H54 (cell line): ENCODE measurements at places on chromosomes 3 and 15.

- DNase-seq = no peak
These were observed 4.5 kb upstream of the MNS1 start for GRCh38 chr15:56469483-56469882.

DNA sequence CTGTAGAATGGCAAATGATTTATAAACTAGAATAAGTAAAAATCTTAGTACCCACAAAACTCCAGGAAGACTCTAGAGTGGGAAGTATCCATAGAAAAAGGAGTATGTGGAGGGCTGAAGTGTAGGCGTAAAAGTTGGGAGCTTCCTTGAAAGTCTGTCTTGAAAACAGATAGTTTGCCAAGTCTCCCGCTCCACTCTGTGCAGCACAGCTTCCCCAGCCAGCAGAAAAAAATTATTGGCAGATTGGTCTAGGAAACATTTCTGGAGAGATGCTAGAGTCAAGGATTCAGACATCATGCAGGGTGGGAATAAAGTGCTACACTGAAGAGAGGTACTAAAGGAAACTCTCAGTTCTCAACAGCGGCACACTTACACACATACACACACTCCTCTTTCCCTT, 53.4 kb upstream of the CD200R1L start:
- DNase-seq = no peak

DNA sequence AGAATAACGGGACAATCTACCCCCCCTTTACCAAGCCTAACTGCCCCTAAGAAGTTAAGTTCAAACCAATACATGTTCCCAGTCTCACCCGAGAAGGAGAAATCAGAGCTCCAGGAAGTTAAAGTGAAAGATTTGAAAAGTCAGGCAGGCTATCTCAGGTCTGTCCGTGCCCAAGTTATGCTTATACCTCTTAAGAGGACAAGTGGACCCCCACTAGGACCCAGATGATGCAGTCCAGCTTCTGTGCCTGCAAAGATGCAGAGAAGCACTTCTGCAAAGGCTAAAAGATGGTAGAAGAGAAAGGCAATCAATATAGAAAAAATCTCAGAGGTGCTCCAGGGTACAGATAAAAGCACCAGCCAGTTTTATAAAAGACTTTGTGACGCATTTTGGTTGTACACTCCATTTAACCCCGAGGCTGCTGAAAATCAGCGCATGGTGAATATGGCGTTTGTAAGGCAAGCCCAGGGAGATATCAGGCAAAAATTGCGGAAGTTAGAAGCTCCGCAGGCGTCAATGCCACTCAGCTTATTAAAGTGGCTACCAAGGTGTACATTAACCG, 9.8 kb upstream of the SLC9C1 start:
- no peak for DNase-seq

DNA sequence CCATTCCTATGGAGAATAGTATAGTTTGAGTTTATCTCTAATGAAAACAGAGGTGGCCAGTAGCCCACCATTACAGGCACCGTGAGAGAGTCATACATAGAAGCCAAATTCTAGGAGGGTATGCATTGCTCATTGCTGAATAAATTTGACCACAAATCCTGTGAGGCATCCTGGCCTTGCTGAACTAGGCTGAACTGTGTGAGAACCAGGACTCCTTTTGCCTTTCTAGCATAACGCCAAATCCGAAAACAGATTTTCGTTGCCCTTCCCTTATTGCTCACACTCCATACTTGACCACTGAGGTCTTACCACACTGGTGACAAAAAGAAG, 50.4 kb downstream of the SLC2A2 start:
- no peak for DNase-seq

GRCh38 chr15:87949151-87949574, 307.4 kb downstream of the NTRK3 start:
- DNase-seq = no peak

GRCh38 chr3:179473565-179473964, 22.3 kb upstream of the GNB4 start:
- DNase-seq = no peak

GRCh38 chr3:148360051-148360450, 337.7 kb upstream of the AGTR1 start:
- no peak for DNase-seq

- peak; percentile 30 for DNase-seq
These were observed 251.9 kb downstream of the CDIN1 start for GRCh38 chr15:36831125-36831903.

GRCh38 chr3:33975463-33975862, 177.0 kb downstream of the PDCD6IP start:
- DNase-seq = no peak

DNA sequence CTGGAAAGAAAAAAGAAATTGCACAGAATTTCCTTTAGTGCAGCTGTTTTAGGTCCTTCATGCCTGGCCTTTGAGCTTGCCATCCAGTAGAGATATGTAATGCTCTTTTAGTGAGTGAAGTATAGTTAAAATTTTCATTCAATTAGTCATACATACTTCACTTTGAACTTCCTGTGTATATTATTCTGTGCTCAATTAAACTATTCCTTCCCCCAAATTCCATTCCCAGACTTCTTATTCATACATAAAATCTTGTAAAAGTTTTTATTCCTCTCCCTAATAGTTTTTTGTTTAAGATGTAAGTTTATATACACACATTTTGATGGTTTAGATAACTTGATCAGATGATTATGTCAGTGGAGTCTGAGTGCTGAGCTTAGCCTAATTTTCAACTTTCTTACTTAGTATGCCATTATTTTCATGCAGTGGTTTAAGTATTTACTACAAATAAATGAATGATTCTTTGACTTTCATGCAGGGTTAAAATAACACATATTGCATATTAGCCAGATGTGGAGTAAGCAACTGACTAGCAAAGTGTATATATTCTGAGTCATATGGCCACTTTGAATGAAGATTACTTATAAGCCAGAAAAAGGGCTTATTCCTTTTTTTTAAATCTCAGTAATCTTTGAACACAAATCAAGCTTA, 42.5 kb upstream of the ABHD10 start:
- peak; percentile 23 for DNase-seq

GRCh38 chr3:13898346-13898745, 18.5 kb upstream of the WNT7A start:
- no peak for DNase-seq

GRCh38 chr15:63677778-63678177, 80.6 kb downstream of the FBXL22 start:
- no peak for DNase-seq

- no peak for DNase-seq
These were observed 148.7 kb upstream of the POU1F1 start for GRCh38 chr3:87425056-87425455.

- DNase-seq = no peak
These were observed 403.6 kb downstream of the TIGIT start for GRCh38 chr3:114697401-114697800.

DNA sequence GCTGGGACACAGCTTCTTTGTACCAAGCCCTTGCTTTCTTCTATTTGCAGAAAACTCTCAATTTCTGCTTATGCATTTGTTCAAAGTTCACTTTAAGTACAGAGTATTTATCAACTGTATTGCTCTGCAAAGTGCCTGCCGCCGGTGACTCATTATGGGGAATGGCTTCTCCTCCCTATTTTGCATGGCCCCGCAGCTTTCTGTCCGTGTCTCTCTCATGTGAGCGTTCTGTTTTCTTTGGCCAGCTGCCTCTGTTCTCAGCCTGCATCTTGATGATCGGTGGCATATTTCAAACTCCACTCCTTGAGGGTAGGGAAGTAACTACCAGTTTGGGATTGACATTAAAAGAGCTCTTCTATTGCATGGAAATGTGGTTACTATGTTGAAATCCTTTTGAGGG, 28.6 kb upstream of the ST8SIA2 start:
- no peak for DNase-seq

DNA sequence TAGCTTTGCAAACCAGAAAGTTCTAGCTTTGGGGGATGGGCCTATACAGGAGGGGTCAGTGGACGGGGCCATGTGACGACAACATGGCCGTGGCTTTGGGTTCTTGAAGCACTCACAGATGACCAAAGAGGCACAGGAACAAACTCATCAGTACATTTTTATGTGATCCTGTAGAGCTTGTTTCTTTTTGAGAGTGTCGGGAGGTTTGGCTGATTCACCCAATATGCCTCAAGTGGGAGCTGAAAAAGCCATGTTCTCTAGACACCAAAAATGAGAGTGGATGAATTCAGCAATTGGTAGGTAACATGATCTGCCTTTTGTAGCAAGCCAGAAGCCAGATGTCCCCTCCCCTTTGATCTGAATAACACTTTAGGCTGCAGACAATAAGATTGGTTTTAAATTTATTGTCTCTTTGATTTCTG, 30.1 kb downstream of the GREM1 start:
- DNase-seq = no peak

DNA sequence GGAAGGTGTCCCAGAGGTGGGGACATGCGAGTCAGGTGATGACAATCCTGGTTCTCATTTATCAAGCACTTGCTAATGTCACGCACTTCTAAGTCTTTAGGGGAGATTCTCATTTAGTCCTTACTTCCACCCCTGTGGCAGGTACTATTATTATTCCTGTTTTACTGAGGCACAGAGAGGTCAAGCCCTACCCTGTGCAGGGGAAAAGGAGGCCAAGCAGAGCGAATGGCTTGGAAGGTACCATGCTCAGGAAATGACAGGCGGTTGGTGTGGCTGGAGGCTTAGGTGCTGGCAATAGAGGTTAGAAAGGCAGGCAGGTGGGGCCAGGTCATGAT, 268.9 kb downstream of the UACA start:
- no peak for DNase-seq

DNA sequence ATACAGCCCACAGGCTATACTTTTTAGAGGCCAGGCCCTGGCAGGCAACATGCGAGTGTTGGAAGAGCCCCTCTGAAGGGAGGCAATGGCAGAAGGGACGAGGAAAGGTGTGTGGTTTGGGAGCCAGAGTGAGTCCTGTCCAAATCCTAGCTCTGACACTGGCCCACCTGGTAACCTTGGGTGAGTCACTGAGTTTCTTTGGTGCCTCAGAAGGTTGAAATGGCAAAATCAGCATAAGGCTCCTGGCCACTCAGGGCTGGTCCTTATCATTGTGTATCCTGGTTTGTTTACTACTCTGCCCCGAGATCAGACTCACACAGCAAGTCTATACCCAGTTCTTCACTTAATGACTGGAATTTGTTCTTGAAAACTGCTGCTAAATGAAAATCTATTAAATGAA, 71.4 kb upstream of the TLE3 start:
- DNase-seq = no peak

DNA sequence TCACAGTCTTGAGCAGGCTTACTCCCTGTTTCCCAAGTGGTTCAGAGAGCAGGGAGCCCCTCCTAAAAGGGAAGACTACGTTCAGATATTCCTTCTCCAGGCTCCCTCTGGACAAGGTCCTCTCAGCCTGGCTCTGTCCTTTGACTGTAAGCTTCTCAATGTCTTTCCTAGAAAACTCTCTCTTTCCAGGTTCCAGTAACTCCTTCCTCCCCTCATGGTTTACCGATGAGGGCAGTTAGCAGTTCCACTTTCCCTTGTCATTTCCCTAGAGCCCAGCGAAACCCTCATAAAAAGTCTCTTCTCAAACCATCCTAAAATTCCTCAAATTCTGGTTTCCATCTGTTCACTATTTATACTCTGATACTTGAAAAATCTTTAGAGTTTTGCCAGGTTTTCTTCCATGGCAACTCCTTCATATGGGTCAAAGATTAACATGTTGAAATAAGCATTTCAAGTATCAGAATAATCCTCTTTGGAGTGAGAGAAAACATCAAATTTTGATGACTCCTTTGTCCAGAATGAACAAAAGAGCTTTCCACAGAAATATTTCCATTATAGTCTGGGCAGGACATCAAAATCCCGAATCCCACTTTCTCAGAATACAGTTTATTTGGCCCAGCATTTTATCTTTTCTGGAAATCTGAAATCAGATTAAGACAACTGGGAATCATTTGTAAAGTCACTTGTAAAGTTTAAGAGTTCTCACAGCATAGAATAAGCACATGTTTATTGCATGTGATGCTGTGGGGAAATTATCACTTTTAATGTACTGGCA, 599.4 kb downstream of the UNC13C start:
- no peak for DNase-seq

GRCh38 chr15:73464602-73465001, 21.6 kb downstream of the REC114 start:
- no peak for DNase-seq

DNA sequence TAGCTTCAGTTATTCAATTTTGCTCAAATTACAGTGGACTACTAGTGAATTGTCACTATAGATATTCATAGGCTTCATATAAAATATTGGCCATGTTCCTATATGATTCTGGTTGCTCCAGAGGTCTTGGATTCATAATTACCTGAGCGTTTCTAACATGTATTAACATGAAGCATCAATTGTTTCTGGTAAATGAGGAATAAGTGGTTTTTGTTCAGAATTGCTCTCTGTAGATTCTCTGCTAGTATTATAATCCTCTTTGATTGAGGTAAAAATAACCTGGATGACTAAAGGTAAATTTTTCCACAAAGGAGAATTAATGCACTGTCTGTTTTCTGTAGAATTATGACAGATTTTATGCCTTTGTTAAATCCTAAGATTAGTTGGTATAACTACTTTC, 258.1 kb upstream of the CNTN6 start:
- no peak for DNase-seq

DNA sequence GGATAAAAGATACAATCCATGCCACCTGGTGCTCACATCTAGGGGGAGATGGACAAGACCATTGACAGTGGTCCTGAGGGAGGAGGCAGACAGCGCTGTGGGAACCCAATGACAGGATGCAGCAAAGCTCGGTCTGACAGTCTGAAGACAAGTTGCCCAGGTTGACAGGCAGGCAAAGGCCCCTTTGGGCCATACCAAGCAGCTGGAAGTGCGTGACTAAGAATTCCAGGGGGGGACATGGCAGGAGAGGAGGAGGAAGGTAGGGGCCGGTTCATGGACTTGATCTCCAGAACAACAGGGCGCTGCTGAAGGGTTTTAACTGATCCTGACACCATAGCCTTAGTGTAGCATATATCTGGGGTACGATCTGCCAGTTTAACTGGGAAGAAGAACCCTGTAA, 83.4 kb downstream of the RPLP1 start:
- no peak for DNase-seq

GRCh38 chr3:164498917-164499316, 579.4 kb downstream of the SI start:
- DNase-seq = no peak

GRCh38 chr15:38883987-38884386, 319.4 kb upstream of the RASGRP1 start:
- no peak for DNase-seq

DNA sequence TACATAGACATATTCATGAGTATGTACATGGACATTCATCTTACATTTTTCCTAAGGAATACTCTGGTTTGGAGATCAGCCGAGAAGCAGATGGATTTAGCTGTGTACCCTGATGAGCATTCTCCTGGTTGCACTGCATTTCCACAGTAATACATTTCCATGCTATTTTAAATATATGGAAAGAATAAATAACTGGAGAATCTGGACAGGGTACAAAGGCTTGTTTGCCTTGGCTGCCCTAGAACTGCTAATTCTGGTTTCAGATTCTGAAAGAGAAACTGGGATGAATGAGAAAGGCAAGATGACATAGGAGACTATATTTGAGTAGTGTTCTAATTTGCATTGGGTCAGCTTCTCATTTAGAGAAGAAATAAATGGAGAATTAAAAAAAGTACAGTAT, 190.8 kb upstream of the FAM3D start:
- DNase-seq = no peak

GRCh38 chr3:117272274-117272673, 562.7 kb downstream of the TUSC7 start:
- no peak for DNase-seq

- DNase-seq = no peak
These were observed 8.4 kb downstream of the SNAP23 start for GRCh38 chr15:42503825-42504224.
